Natural killer cell (primary cell): ENCODE measurements at places on chromosomes 11 and 22. TPM values are rescaled to one million over a fixed set of nuclear protein-coding genes. Genes with fewer than 3 reads are reported as not detected.

Gene RFPL1
- not detected for total RNA-seq

Gene GPHA2
- total RNA-seq: not detected

Gene SOX10
- total RNA-seq: not detected

Gene ANGPTL5
- not detected for total RNA-seq

Gene BMAL1
- total RNA-seq: 142 TPM

Gene ACR
- not detected for total RNA-seq

Gene CD151
- total RNA-seq: 52.9 TPM

Gene FOLR1
- not detected for total RNA-seq

Gene HPX
- 1.5 TPM for total RNA-seq

Gene ARVCF
- 38.7 TPM for total RNA-seq

Gene OR5P2
- total RNA-seq: not detected

Gene ARHGEF17
- 0.50 TPM for total RNA-seq

Gene NOL12
- 39.0 TPM for total RNA-seq

Gene OR52A1
- total RNA-seq: not detected

Gene TUBA8
- 1.2 TPM for total RNA-seq

Gene RPS6KA4
- total RNA-seq: 34.4 TPM

Gene MRGPRX3
- not detected for total RNA-seq

Gene YPEL1
- total RNA-seq: 59.9 TPM

Gene EIF1AD
- 62.8 TPM for total RNA-seq

Gene LIF
- 2.6 TPM for total RNA-seq

Gene DDTL
- total RNA-seq: 5.0 TPM

Gene OR4S2
- total RNA-seq: not detected

Gene PGGHG
- 237 TPM for total RNA-seq

Gene SYT9
- not detected for total RNA-seq

Gene TRIM29
- total RNA-seq: not detected

Gene SLC25A45
- total RNA-seq: 61.1 TPM

Gene LGR4
- total RNA-seq: 0.08 TPM

Gene YWHAH
- 35.0 TPM for total RNA-seq

Gene SMTNL1
- total RNA-seq: not detected

Gene CPT1A
- total RNA-seq: 129 TPM

Gene CSF2RB
- total RNA-seq: 274 TPM

Gene NXPE2
- not detected for total RNA-seq

Gene APOBEC3H
- 17.0 TPM for total RNA-seq

Gene HBE1
- total RNA-seq: not detected

Gene SELENOH
- total RNA-seq: 61.0 TPM

Gene MS4A4A
- 0.71 TPM for total RNA-seq

Gene EP300
- total RNA-seq: 180 TPM

Gene GAS2
- total RNA-seq: 2.5 TPM

Gene LRRC32
- 0.14 TPM for total RNA-seq

Gene TMEM45B
- total RNA-seq: not detected

Gene NEFH
- total RNA-seq: 0.12 TPM

Gene GLYAT
- total RNA-seq: not detected

Gene MPZL2
- 0.58 TPM for total RNA-seq

Gene TRIM68
- total RNA-seq: 7.6 TPM

Gene PDHX
- 18.3 TPM for total RNA-seq

Gene TRIM48
- total RNA-seq: not detected

Gene SMIM35
- 0.30 TPM for total RNA-seq
